Midbrain (tissue), 1 donor: ENCODE measurements at places on chromosomes 12 and 14.

DNA sequence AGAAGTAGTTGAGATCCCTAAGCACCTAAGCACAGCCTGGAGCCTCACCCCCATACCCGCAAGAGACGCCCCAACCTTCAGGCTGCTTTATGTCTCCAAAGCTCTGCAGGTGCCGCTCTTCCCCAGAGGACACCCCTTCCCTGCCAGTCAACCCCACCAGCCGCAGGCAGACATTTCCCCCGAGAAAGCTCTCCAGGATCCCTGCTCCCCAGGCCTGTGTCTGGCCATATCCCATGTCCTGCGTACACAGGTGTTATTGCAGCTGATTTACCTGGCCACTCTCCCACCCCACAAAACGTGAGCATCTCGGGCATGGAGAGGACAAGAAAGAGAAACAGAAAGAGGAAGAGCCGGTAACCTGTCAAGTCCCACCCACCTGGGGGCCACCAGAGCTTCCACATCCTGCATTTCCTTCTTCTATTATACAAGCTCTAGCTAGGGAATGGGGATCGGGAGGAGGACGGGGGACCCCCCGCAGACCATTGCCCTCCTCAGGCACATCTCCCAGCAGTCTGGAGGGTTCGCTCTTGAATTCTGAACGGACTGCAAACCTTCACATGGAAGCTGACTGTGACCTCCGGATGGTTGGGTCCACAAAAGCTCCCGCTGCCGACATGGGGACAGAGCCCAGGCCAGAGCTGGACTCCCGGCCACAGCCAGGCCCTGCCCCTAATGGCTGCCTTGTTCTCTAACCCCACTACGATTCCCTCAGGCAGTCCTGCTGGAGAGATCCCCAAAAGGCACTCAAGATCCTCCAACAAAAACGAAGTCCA, 17.6 kb downstream of the CCDC88C start:
- no peak for DNase-seq

GRCh38 chr14:53845813-53846693, 110.6 kb downstream of the BMP4 start:
- DNase-seq = no peak

DNA sequence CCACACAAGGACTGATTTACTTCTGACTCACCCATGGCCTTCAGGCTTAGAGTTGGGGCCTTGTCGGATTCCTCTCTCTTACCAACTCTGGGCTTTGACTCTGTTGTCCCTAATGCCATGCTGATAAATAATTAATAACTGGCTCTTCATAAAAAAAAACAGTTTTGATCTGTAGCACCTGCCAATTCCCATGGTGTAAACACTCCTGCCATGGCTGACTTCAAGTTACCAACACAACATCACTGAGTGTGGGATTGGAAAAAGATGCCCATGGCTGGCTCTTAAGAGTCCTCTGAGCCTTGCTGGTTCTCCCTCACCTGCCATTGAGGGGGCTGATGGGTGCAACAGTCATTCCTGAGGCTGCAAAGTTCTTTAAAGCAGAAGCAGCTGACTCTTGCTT, 104.8 kb downstream of the KIF26A start:
- no peak for DNase-seq

GRCh38 chr12:132437252-132437932, 52.6 kb upstream of the FBRSL1 start:
- DNase-seq = no peak

DNA sequence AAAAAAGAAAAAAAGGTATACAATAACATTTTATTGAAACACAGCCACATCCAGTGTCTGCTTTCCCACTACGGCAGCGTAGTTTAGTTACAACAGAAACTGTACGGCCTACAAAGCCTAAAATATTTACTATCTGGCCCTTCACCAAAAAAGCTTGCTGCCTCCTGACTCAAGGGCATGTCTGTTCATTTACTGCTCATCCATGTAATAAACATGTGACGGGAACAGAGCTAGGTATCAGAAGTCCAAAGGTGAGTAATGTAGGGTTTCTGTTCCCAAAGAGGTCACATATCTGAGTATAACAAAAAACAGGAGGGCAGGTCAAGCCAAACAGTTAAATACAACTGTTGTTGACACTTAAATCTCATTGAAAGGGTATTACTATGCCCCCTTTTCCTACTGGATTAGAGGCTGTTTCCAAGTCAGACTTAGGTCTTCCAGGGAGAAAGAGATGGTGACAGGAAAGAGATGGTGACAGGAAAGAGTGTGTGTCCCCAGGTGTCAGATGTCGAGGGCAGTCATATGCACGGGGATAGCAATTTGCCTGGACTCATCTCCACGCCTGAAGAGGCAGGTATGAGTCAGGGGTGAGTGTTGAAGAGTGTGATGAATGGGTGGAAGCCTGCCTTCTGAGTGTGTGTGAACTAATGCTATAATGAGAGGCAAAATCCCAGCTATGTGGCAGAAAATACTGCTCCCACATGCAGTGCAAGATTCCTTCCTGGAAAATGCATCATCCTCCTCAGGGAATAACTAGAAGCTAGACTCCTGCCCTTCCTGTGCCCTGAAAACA, 77.7 kb downstream of the MAP3K9 start:
- no peak for DNase-seq

DNA sequence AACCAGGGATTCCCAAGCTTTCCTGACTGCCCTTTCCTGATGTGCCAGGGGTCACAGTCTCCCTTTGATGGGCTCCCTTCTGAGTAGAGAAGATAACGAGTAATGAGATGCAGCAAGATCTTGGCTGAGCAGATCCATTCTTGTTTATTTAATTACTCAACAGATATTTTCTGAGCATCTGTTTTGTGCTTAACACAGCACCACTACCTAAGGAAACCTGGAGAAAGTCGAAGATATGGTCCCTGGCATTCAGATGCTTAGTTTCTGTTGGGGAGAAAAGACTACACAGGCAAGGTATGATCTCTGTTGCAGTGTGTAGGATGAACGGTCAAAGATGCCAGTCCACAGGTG, 3.9 kb downstream of the AJUBA start:
- DNase-seq = no peak

GRCh38 chr14:103008126-103008525, 49.2 kb downstream of the CDC42BPB start:
- no peak for DNase-seq

- DNase-seq = no peak
These were observed 13.0 kb upstream of the TRAF3 start for GRCh38 chr14:102764220-102764671.

- peak; percentile 44 for DNase-seq
These were observed 516 bp downstream of the NINJ2 start for GRCh38 chr12:662566-663292.

GRCh38 chr12:31324116-31324844, 1.7 kb downstream of the SINHCAF start:
- DNase-seq = peak; percentile 22
